Activated CD4-positive, alpha-beta T cell treated with anti-CD3 and anti-CD28 coated beads, Interleukin-2, amount 10 ng/mL, durations not matched to agents 7 days and 5 days (primary cell): ENCODE measurements at places on chromosomes 7 and 10. TPM values are rescaled to one million over a fixed set of nuclear protein-coding genes. Genes with fewer than 3 reads are reported as not detected.

UCMA gene
- not detected for total RNA-seq

GPR141 gene
- not detected for total RNA-seq

OR9A2 gene
- total RNA-seq = not detected

TMEM130 gene
- not detected for total RNA-seq

SRRM3 gene
- not detected for total RNA-seq

VENTX gene
- total RNA-seq = not detected

LMBR1 gene
- total RNA-seq = 43.5 TPM

CTNNA3 gene
- 0.57 TPM for total RNA-seq

DNA sequence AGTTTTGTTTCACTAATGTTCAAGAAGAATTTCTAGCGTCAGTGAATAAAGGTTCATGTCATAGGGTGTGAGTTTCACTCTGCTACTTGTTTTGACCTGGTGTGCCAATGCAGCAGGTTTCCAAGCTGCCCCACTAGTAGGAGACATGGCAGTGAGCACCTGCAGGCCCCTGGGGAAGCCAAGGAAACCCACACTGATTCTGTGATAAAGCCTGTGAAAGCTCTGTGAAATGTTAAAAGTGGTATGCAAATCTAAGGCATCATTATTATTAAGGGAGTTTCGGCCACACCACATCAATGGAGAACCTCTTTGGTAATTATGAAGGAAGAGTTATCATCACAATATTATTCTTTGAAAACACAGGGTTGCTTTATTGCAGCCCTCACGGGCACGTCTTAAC lies 46.4 kb downstream of the ABCB5 start:
- H3K36me3 ChIP-seq = no peaks in the 10 kb centered on the region
- H3K27ac ChIP-seq = no peak overlapping the region
- H3K4me3 ChIP-seq = no peak overlapping the region
- H3K27me3 ChIP-seq = no peaks in the 10 kb centered on the region
- no peaks in the 10 kb centered on the region for H3K4me1 ChIP-seq
- no peak for DNase-seq

DNA sequence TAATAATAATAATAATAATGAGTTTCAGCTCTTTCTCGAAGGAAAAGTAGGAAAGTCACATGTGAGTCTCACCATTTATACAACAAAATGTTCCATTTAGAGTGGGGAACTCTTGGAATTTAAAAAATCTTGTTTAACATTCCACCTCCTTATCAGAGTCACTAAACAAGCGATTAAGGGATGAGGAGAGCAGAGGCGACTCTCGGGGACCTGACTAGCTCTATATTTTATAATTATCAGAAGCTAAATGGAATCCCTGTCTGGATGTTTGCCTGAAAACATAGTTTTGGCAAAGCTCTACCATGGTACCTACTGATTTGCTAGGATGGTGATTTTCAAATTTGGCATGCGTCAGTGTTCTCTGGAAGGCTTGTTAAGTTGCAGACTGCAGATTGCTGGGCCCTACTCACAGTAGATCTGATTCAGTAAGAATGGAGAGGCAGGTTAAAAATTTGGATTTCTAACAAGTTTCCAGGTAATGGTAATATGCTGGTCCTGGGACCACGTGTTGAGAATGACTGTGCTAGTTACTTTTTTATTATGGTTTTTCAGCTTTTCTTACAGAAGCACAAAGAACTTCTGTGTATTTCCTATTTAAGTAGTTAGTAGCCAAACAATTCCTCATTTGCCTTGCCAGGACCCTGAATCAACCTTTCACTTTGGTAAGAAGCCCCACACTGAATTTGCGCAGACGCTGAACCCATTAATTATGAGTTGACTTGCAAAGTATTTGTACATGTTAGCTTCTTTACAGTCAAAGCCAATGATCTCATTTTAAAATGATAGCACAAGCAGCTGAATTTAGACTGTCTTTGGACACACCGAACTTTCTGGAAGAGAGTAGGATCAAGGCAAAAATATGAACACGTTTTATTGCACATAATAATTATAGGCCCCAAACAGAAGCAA lies 39.5 kb downstream of the CPED1 start:
- H3K27ac ChIP-seq = no peak overlapping the region
- H3K4me3 ChIP-seq = no peak overlapping the region
- peaks cover 1% of the 10 kb centered on the region for H3K36me3 ChIP-seq

- H3K36me3 ChIP-seq = no peaks in the 10 kb centered on the region
- no peaks in the 10 kb centered on the region for H3K4me1 ChIP-seq
- DNase-seq = no peak
Observed at GRCh38 chr10:20658158-20658557, 239.0 kb downstream of the NEBL start.

GRCh38 chr10:49431426-49431825 lies 35.5 kb upstream of the DRGX start:
- no peak overlapping the region for H3K4me3 ChIP-seq
- H3K4me1 ChIP-seq = no peaks in the 10 kb centered on the region
- DNase-seq = no peak
- no peak overlapping the region for H3K27ac ChIP-seq

- no peaks in the 10 kb centered on the region for H3K36me3 ChIP-seq
- H3K4me1 ChIP-seq = no peaks in the 10 kb centered on the region
- no peak for DNase-seq
- peaks cover 31% of the 10 kb centered on the region for H3K27me3 ChIP-seq
- H3K27ac ChIP-seq = no peak overlapping the region
Observed at GRCh38 chr10:13885238-13885990, 298.6 kb downstream of the PRPF18 start.

- H3K4me3 ChIP-seq = no peak overlapping the region
- peaks cover 7% of the 10 kb centered on the region for H3K27me3 ChIP-seq
- DNase-seq = no peak
- no peaks in the 10 kb centered on the region for H3K4me1 ChIP-seq
Observed at GRCh38 chr10:10490581-10490980, 527.1 kb upstream of the CELF2 start.

DNA sequence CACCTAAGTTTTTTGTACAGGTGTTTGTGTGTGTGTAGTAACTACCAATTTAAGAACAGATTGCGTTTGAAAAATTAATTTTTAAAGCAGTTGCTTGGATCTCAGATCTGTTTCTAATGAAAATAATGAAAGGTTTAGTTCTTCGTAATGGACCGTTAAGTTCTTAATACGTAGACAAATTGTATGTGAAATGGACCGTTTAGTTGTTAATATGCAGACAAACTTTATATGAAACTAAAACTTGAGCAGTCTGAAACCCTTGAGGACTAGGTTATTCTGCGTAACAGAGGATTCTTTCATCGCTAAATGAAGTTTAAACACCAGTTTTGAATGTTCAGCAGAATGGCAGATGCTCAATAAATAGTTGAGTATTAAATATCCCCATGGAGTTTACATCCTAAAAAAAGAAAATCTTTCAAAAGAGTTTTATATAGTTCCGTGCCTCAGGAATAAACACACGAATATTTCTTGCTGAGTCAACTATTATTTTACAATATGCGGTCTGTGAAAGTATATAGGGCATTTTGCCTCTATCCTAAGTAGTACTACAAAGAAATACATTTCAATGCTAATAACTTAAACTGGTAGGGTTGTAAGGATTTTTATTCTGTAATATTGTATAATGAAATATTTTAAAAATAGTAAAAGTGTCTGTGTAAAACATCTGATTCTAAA lies 1.2 kb downstream of the DBF4 start:
- no peaks in the 10 kb centered on the region for H3K27me3 ChIP-seq
- no peak for DNase-seq
- peaks cover 56% of the 10 kb centered on the region for H3K36me3 ChIP-seq

GRCh38 chr7:155935726-155936125 lies 123.5 kb upstream of the SHH start:
- H3K27me3 ChIP-seq = peaks cover 4% of the 10 kb centered on the region
- no peak overlapping the region for H3K4me3 ChIP-seq
- no peak for DNase-seq
- H3K27ac ChIP-seq = no peak overlapping the region

GRCh38 chr10:103967448-103968071 lies 620 bp downstream of the SLK start:
- no peaks in the 10 kb centered on the region for H3K27me3 ChIP-seq
- H3K36me3 ChIP-seq = peaks cover 6% of the 10 kb centered on the region
- H3K27ac ChIP-seq = peak overlapping the region; percentile 88
- H3K4me3 ChIP-seq = peak overlapping the region; percentile 95
- DNase-seq = peak; percentile 22
- peaks cover 42% of the 10 kb centered on the region for H3K4me1 ChIP-seq

DNA sequence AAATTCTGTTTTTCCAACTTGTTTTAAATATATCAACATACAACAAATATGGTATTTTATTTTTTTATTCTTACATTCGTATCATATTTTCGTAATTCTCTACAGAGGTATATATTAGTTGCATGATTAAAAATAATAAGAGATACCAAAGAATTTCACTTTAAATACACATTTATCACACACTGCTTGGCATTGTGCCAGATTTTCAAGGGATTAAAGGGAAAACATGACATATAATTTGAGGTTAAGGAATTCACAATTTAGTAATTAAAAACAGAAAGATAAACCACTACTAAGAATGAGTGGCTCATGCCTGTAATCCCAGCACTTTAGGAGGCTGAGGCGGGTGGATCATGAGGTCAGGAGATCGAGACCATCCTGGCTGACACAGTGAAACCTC lies 484.7 kb upstream of the SORCS1 start:
- H3K27ac ChIP-seq = no peak overlapping the region
- no peaks in the 10 kb centered on the region for H3K36me3 ChIP-seq
- no peak overlapping the region for H3K4me3 ChIP-seq
- H3K4me1 ChIP-seq = peaks cover 6% of the 10 kb centered on the region

GRCh38 chr7:66682350-66683093 lies 53.8 kb downstream of the KCTD7 start:
- peaks cover 10% of the 10 kb centered on the region for H3K36me3 ChIP-seq
- H3K4me1 ChIP-seq = peaks cover 30% of the 10 kb centered on the region
- no peaks in the 10 kb centered on the region for H3K27me3 ChIP-seq
- H3K27ac ChIP-seq = peak overlapping the region; percentile 95

- no peaks in the 10 kb centered on the region for H3K4me1 ChIP-seq
- no peak overlapping the region for H3K4me3 ChIP-seq
- DNase-seq = no peak
- no peak overlapping the region for H3K27ac ChIP-seq
Observed at GRCh38 chr10:122258136-122259074, 12.7 kb upstream of the BTBD16 start.

DNA sequence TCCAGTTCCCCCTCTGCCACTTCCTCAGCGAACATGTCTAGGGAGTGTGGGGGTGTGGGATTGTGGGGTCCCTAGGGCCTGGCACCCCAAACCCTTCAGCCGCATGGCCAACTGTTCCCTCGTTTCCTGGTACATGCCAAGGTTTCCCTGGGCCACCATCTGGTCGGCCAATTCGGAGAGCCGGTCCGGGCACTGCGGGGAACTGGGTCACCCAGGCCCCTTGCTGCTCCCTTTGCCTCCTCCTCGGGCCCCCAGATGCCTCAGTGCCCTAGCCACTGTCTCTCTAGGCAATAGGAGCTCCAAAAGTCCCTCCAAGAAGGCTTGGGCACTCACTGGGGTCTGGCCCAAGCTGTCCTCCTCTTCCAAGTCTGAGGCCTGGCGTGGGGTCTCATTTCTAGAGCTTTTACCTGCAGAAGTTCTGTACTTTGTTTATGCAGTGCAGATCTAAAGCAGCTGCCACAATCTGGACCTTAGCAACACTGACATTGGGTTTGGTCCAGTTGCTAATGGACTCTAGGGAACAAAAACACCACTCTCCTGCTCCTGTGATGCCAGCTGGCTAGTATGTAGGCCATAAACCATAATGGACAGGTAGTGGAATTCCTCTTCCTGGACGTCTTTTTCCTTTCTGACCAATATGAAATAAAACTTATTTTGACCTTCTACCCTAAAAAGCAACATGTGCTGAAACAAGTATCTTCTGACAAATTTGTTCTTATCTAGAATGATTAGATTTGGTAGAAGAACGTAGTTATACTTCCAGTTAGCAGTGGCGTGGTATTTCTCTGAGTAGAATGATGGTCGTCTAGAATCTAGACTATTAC lies 172.9 kb downstream of the LRRC4 start:
- H3K4me1 ChIP-seq = peaks cover 46% of the 10 kb centered on the region
- no peak overlapping the region for H3K27ac ChIP-seq
- H3K27me3 ChIP-seq = peaks cover 14% of the 10 kb centered on the region
- no peak overlapping the region for H3K4me3 ChIP-seq
- DNase-seq = no peak
- H3K36me3 ChIP-seq = peaks cover 15% of the 10 kb centered on the region

DNA sequence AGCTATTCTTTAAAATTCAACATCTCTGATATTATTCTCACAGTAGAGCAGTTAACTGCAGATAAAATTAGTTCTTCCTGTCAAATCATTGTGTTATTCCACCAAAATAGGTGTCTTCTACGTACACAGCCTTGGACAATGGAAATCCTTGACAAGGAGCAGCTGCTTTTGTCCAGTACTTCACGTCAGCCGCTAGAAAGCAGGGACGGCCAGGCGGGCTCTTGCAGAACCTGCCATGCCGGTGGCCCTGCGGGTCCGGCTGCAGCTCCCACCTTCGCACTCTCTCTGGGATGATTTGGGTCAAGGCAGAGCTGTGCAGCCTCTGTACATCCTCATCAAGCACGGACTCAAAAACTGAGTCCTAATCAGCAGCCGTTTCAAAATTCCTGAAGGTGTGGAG lies 2.2 kb upstream of the FOXI2 start:
- no peak overlapping the region for H3K27ac ChIP-seq
- no peak overlapping the region for H3K4me3 ChIP-seq
- DNase-seq = no peak

DNA sequence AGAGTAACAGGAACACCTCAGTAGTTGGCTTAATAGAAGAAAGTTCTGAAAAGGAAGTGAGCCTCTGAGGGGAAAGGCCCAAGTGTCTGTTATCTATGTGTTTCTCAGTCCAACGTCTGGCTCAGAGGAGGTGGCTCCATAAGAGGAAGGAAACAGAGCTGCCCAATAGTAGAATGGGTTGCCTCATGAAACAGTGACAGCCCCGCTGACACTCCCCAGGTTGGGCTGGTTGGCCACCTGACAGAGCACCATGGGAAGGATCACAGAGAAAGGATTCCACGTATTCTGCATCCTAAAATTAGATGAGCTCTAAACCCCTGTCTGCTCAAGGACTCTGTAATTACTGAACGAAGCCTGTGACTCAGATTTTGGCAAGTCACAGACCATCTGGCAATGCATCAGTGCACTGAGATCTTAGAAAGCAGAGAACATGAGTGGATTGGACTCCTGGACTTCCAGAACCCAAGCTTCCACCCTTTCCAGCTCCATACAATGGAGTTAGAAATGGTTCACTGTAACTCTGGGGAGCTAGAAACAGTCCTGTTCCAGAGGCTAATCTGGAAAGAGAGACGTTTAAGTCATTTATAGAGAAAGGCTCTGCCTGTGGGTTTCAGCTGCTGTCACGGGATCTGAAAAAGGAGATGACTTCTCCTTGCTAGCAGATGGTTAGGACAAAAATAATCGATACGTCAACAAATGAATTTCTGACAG lies 2.9 kb downstream of the PKD2L1 start:
- H3K36me3 ChIP-seq = no peaks in the 10 kb centered on the region
- peak; percentile 42 for DNase-seq
- H3K27me3 ChIP-seq = peaks cover 14% of the 10 kb centered on the region
- H3K4me3 ChIP-seq = no peak overlapping the region
- peaks cover 16% of the 10 kb centered on the region for H3K4me1 ChIP-seq
- H3K27ac ChIP-seq = no peak overlapping the region

GRCh38 chr10:59847888-59848287 lies 58.5 kb downstream of the CCDC6 start:
- no peak overlapping the region for H3K4me3 ChIP-seq
- no peak overlapping the region for H3K27ac ChIP-seq
- H3K4me1 ChIP-seq = peaks cover 17% of the 10 kb centered on the region
- no peak for DNase-seq
- H3K36me3 ChIP-seq = peaks cover 26% of the 10 kb centered on the region
